Right atrium auricular region (tissue), 2 donors: ENCODE measurements at places on chromosomes 1 and 21. TPM values are rescaled to one million over a fixed set of nuclear protein-coding genes. Genes with fewer than 3 reads are reported as not detected.

KCNE1 gene
- 0.78 TPM for total RNA-seq

CD5L gene
- total RNA-seq: not detected

BLACAT1 gene
- 0.26 TPM for total RNA-seq

SPAG17 gene
- total RNA-seq: not detected

ZMYND12 gene
- total RNA-seq: 3.4 TPM

SLC30A2 gene
- total RNA-seq: 0.63 TPM

SLC39A1 gene
- total RNA-seq: 95.4 TPM

- DNase-seq: no peak
Measured at GRCh38 chr1:245213066-245213831, 58.5 kb downstream of the KIF26B start.

DNA sequence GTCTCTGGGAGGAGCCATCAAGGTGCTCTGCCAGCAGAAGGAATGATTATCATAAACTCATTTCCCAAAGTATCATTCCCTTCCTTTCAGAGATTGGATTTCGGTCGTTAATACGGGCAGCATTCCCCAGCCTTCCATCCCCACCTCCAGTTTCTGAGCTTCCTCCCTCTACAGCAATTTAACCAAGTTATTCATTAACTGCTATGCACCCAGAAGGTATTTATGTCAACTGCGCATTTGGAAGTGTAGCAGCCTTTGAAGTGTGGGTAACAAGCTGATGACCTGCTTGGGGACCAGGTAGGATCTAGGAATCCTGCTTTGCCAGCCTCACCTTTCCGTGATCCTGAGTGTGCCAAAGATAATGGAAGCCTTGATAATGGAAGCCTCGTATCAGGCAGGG is 172.4 kb upstream of the IGSF21 start:
- no peak for DNase-seq

- DNase-seq: no peak
Measured at GRCh38 chr1:43313771-43314170, 13.0 kb downstream of the TIE1 start.

GRCh38 chr1:27745466-27745865 is 19.7 kb downstream of the FAM76A start:
- no peak for DNase-seq

DNA sequence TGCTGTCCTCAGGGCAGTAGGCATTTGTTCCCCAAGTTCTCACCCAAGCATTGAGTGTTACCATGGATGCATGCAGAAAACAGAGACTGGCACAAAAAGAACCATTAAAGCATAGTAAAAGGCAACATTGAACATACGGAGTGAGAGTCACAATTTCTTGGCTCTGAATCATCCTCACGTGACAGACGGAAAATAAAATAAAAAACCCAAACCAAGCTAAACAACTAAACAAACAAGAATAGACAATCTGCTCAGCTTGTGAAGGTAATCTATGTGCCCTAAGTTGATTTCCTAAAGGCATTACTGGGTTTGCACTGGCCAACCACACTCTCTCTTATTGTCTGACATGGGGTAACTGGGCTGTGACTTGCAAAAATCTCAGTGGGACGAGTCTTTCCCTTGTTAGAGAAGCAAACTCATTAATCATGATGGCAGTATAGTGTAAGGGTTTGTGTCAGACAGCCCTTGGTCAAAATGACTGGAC is 306.0 kb downstream of the ASTN1 start:
- no peak for DNase-seq

DNA sequence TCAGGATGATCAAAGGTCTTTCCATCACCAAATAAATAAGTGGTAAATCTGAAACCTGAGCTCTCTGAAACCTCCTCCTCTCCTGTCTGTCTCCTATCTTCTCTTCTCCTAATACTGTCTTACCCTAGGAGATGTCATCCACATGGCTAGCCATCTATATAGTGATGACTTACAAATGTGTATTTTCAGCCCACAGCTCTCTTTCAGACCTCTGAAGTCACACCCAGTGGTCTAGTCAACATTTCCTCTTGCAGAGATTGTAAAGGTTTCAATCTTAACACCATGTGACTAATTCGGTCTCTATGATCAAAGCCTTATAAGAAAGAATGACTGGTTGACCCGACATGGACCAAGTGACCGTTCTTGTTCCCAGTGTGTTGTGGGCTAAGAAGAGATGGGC is 63.1 kb upstream of the DPT start:
- no peak for DNase-seq

DNA sequence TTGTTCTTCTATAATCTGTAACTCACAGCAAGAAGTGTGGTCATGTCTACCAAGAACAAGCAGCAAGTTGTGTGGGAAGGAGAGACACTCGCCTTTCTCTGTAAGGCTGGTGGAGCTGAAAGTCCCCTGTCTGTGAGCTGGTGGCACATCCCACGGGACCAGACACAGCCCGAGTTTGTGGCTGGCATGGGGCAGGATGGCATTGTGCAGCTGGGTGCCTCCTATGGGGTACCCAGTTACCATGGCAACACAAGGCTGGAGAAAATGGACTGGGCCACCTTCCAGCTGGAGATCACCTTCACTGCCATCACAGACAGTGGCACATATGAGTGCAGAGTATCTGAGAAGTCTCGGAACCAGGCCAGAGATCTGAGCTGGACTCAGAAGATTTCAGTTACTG is 15.5 kb downstream of the CD101 start:
- no peak for DNase-seq

DNA sequence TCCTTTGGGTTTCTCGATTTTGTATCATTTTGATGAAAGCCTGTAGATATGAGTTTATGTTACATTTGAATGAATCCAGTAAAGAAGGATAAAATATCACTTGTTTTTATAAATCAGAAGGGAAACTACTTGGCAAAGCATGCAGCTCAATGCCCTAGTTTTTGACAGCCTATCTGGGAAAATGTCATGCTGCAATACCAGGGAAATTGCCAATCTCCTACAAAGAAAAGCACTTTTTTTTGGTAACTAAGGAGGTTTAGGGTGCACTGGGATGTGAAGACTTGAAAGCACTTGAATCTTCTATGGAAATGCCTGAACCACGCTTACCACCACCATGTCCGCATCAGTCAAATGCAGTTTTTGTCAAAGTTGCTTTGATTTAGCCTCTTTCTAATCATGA is 446.9 kb upstream of the LRRC7 start:
- DNase-seq: no peak

GRCh38 chr1:59146651-59147358 is 150.1 kb upstream of the FGGY start:
- no peak for DNase-seq

DNA sequence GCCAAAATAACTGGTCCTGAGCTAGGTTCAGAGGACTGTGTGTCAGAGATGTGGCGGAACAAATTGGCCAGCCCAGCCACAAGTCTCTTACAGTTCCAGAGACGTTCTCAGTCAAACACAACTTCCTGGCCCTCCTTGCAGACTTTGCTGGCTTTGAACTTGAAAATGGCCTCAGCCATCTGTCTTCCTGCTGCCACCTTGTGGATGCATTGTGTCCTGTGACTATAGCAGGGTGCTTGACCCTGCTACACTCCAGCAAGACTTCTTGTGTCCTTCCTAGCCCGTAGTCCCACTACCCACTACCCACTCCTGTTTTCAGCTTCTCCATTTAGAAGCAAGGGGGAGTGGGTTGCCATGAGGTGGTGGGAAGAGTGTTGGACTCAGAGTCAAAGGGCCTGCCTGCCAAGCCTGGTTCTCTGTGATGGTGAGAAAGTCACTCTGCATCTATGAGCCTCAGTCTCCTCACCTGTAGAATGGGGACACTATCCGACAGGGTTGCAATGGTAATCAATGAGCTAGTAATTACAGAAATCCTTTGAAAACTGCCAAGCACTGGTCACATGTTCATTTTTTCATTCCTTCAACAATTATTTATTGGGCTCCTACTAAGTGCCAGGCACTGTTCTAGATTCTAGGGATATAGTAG is 109.9 kb downstream of the IGSF21 start:
- DNase-seq: no peak

DNA sequence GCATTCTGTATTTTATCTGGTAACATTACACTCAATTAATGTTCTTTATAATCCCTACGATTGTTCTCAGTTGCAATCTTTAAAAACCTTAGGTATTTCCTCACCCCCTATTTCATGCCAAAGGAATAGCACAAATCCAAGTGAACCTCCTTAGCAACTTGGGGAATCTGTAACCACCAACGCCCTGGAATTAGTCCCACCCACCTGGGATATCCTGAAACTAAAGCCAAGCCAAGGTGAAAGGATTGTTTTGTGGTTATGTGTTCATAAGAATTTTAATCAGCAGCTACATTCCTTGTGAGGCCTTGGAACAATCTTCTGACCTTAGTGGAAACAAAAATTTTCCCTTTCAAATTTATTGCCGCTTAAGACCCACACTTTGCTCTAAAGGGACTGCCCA is 908.7 kb downstream of the TTLL7 start:
- DNase-seq: no peak

- DNase-seq: no peak
Measured at GRCh38 chr1:119285482-119285881, 83.1 kb upstream of the HAO2 start.

- DNase-seq: no peak
Measured at GRCh38 chr1:59218521-59219236, 78.2 kb upstream of the FGGY start.
